ENCODE measurements at places on chromosomes 12 and 14. TPM values are rescaled to one million over a fixed set of nuclear protein-coding genes. Genes with fewer than 3 reads are reported as not detected.

Gene HRK
- total RNA-seq, result not detected

Gene TAS2R10
- total RNA-seq, result 0.44 TPM

Gene SERPINA3
- total RNA-seq, result under 0.01 TPM

Gene INHBE
- 0.43 TPM for total RNA-seq

Gene PROX2
- not detected for total RNA-seq

Gene VRTN
- not detected for total RNA-seq

Gene MANSC4
- total RNA-seq, result not detected

Gene CEP128
- 20.2 TPM for total RNA-seq

Gene TPPP2
- total RNA-seq, result not detected

Gene FAIM2
- 6.6 TPM for total RNA-seq

Gene CD63
- total RNA-seq, result 942 TPM

Gene CYP46A1
- not detected for total RNA-seq

Gene DPF3
- 19.9 TPM for total RNA-seq

Gene ZBTB1
- total RNA-seq, result 50.4 TPM

Gene DEGS2
- total RNA-seq, result not detected

Gene SLC25A29
- total RNA-seq, result 13.2 TPM

Gene ZNF385A
- 1.1 TPM for total RNA-seq

Gene RNASE1
- total RNA-seq, result 0.43 TPM

Gene TAOK3
- total RNA-seq, result 50.4 TPM

Gene PRKCH
- total RNA-seq, result 1.5 TPM

Gene RERGL
- not detected for total RNA-seq

Gene HPD
- total RNA-seq, result 0.22 TPM

Gene FCF1
- total RNA-seq, result 42.0 TPM

Gene MAP3K9
- total RNA-seq, result 0.88 TPM

Gene PHC1
- total RNA-seq, result 38.7 TPM

Gene SPPL3
- 10.5 TPM for total RNA-seq

Gene BIN2
- total RNA-seq, result not detected
